Smooth muscle cell of the pulmonary artery (primary cell): ENCODE measurements at places on chromosomes 16 and 17. TPM values are rescaled to one million over a fixed set of nuclear protein-coding genes. Genes with fewer than 3 reads are reported as not detected.

The NOMO2 gene
- 356 and 408 TPM in 2 replicates for total RNA-seq

The MMP15 gene
- 2.4 and 4.3 TPM in 2 replicates for total RNA-seq

The SSTR5 gene
- total RNA-seq, result not detected in 2 replicates

The CREBBP gene
- 19.6 and 21.4 TPM in 2 replicates for total RNA-seq

The CCDC154 gene
- 0.33 and 0.96 TPM in 2 replicates for total RNA-seq

The PIRT gene
- not detected in 2 replicates for total RNA-seq

The DNAH9 gene
- not detected in 2 replicates for total RNA-seq

The RBFOX1 gene
- not detected in 2 replicates for total RNA-seq

The SPEM1 gene
- not detected in 2 replicates for total RNA-seq

The SCRN2 gene
- 27.0 and 29.8 TPM in 2 replicates for total RNA-seq

The PRR15L gene
- not detected in 2 replicates for total RNA-seq

The NT5M gene
- 0.86 and 1.3 TPM in 2 replicates for total RNA-seq

The SLC16A11 gene
- 0.10 and 0.13 TPM in 2 replicates for total RNA-seq

The SECTM1 gene
- total RNA-seq, result 3.1 and 9.6 TPM in 2 replicates
